ENCODE measurements at places on chromosomes 11 and 22. TPM values are rescaled to one million over a fixed set of nuclear protein-coding genes. Genes with fewer than 3 reads are reported as not detected.

Gene PTGDR2
- 1.3 TPM for polyA plus RNA-seq

Gene DUSP8
- 29.6 TPM for polyA plus RNA-seq

Gene PIH1D2
- polyA plus RNA-seq = 2.5 TPM

Gene NLRP6
- not detected for polyA plus RNA-seq

Gene MFNG
- polyA plus RNA-seq = 6.8 TPM

Gene PRG3
- not detected for polyA plus RNA-seq

Gene XKR3
- not detected for polyA plus RNA-seq

Gene MMP12
- polyA plus RNA-seq = not detected

Gene DCHS1
- polyA plus RNA-seq = 23.4 TPM

DNA sequence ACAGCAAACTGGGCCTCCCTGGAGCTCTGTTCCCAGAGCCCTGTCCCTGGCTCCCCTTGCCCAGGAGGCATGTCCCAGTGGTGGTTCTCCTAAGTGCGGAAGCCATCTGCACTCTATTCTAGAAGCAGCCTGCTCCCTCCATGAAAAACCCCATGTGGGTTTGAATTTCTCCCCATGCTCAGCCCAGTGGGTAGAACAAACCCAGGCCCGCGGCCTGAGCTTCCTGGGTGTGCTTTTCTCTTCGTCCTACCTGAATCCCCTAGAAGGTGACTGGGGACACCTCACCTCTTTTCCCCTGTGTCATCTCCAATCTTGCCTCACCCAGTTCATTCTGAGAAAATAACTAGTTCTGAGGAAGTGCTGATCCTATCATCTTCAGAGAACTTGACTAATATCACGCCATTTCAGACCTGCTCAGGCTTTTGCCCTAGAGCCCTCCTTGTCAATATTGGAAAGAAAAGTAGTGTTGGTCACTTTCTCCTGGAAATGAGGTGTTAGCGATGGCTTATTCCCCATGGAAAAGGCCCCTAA lies 15.9 kb downstream of the IL10RA start:
- DNase-seq = no peak

- no peak for DNase-seq
Measured at GRCh38 chr11:46649180-46649738, 31.9 kb downstream of the ATG13 start.

DNA sequence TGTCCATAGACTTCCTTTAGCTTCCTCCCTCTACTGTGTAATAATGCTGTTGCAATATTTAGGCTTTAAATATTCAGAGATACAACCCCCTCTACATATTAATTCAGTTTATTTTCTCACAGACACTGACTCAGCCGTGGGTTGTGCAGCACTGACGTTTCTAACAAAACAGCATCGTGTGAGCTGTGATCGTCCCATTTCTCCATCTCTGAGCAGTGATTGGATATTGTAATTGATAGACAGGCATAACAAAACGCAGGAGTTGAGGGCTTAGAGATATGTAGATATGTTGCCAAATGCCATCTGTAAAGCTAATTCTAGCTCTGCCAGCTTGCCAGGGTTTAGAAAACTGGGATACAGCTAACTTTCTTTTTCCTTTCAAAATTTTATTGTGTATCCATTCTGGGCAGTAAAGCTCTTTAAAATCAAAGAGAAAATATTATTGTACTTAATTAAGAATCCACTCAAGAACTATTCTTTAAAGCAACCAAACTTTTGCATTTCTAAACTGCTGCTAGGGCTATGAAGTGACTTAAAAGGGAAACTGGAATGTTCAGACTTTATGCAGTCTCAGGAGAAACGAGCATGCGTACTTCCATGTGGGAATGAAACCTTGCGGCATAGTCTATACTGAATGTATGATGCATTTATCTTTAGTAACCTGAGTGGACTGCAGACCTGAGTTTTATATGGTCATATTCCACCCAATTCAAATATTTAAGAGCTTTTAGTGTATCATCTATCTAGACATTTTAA lies 22.7 kb downstream of the BTBD10 start:
- peak; percentile 97 for DNase-seq

GRCh38 chr22:20449819-20450550 lies 12.4 kb upstream of the SCARF2 start:
- no peak for DNase-seq

DNA sequence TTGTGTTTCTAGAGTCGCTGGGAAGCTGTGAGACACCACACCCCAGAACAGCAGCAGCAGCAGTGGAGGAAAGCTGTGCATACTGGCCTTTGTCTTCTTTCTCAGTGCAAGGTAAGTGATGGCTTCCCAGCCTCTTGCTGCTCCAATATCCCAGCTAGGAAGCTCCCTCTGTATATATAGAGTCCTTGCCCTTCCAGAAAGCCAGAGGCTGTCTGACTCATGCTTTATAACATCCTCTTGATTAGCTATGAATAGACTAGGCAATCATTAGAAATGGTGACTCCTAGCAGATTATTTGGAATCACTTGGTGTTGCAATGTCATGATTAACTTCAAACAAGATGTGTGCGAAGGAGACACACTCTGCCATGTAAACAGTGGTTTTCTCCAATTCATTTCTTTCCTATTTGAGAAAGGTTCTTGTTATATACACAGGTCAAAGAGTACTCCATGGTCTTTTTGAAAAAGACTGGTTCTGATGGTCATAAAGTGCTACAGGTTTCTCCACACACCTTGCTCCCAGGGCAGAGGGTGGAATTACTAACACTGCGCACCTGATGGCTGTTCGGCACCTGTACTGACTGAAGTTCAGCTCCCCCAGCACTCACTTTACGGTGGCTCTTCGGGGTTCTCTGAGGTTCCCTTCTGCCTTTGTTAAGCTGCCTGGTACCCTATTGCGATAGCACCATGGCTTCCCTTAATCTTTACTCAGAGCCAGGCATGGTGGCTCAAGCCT lies at the start of gene MMP1:
MMP1 (minus strand) TSS at position 149 of the 735 bp plus-strand sequence; CDS start at position 81, 68 bp downstream.
- DNase-seq = no peak

DNA sequence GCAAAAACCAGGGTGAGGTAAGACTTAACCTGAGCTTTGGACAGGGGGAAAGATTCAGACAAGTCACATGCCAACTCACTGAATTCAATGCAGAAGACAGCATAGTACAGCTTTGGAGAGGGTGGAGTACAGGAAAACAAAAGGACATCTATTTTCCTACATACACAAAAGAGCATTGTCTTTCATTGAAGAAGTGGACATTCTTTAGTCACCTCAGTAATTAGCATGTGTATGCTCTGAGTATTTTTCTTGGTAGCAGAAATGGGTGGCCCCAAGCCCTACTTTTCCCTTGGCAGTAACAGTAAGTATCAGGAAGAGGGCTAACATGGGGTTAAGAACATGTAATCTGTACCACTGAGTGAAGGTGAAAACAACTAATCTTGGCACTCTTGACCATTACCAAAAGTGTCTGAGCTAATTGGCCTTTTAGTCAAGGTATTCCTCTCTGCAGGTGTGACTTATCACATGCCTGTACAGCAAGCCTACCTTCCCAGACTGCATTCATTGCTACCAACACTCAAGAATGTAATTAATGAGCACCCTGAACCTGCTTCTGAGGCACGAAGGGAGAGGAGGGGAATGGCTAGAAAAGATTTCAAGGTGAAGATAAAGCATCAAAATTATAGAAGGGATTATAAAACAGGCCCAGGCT lies 33.9 kb downstream of the SYTL2 start:
- DNase-seq = no peak

DNA sequence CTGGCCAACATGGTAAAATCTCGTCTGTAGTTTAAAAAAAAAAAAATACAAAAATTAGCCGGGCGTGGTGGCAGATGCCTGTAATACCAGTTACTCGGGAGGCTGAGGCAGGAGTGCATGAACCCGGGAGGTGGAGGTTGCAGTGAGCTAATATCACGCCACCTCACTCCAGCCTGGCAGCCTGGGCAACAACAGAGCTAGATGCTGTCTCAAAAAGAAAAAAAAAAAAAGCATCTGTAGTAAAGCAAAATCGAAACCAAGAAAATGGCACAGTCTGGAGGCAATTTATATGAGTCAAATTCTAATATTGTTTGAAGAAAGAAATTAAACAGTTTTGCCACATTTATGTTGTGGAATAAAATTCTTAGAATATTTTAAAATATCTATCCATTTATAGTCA lies 365.0 kb upstream of the CHORDC1 start:
- peak; percentile 21 for DNase-seq

GRCh38 chr11:14904745-14905103 lies 12.7 kb upstream of the CYP2R1 start:
- DNase-seq = peak; percentile 45

DNA sequence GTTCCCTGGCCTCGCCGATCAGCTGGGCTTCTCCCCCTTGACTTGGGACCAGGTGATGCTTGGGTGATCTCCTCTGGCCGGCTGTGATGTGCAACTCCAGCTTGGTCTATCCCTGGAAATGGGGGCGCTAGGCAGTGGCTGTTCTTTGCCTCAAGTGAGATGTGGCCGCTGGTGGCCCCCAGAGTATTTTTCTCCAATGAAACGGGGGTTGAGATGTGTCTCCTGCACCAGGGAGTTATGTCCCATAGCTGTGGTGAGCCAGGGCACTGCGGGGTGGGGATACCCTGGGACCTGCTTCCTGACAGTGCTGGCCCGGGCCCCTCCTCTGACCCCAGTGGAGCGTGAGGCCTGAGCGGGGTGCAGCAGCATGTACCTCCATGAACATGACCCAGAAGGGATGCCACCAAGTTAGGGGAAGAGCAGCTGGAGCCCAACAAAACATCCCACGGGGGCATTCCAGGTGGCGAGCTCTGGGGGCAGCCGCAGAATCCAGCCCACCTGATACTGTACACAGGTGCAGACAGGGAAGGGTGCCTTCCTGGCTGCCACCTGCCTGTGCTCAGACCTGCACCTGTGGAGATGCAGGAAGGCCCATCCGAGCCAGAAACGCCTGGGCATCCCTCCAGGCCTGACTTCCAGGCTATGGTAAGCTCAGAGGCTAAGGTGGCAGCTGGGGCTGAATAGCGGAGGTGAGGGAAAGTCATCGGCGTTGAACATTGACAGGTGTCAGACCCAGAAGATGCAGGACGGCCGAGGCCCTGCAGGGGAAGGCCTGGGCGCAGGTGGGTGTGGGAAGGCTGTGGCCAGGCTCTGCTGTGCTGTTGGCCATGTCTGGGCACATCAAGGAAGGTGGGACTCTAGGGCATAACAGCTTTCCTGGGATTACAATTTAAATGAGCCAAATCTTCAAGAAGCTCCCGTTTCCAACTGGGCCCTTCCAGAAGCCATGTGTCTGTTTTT lies 97.3 kb downstream of the CTTN start:
- DNase-seq = no peak

- no peak for DNase-seq
Measured at GRCh38 chr11:17343907-17344306, 7.7 kb upstream of the NCR3LG1 start.

DNA sequence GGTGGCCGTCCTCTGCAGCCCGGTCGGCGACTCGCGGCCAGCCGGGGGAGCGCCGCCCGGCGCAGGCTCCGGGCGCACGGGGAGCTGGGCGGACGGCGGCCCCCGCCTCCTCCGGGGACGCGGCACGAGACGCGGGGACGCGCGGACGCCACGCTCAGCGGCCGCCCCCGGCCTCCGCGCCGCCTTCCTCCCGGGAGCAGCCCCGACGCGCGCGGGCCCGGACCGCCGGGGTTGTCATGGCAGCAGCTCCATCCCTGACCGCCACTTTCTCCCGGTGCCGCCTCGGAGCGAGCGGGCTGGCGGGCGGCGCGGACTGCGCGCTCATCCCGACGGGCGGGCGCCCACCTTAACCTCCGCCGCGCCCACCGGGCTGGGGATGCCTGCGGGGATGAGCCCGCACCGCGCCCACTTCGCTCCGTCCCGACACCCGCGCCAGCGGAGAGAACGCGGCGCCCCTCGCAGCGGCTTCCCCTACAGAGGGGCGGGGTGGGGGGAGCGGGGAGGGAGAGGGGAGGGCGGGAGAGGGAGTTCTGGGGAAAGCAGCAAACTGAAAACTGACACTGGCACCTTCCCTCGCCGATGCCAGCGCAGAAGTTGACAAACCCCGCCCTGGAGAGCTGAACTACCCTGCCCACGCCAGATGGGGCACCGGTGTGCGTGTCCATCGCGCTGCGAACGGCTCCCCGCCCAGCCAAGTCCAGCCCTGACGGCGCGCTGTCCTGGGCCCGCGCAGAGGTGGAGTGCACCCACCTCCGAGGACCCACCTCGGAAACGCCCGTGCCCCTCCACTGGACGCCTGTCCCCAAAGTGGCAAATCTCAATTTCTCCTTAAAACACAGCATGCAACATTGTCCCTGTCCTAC lies 588.4 kb downstream of the OPCML start:
- peak; percentile 77 for DNase-seq

GRCh38 chr11:19959648-19960059 lies 200.6 kb downstream of the DBX1 start:
- DNase-seq = no peak

DNA sequence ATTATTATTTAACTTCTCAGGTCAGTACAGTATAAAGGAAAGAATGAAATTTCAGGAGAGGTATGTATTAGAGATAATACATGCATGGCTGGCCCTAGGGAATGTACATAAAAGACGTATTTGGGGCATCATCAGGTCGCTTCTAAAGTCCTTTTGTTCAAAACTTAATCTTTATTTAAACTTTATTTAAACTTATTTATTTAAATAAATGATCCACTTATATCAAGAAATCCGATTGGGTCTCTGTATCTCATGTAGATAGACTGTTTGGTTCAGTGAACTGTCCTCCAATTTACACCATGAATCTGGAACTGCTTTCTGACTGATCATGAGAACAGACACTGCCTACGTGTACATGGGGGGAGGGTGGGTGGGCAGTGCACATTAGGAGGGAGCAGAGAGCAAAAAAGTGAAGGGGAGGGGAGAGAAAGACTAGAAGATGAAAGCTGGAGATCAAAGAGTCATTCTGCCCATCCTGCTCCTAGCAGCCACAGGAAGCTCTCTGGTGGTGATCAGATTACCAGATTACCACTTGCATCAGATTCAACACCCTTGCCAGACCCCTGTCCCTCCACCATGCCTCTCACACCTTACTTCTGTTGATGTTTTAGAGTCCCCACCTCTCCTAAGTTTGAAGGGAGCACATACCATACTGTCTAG lies 92.1 kb upstream of the MTMR2 start:
- peak; percentile 48 for DNase-seq

DNA sequence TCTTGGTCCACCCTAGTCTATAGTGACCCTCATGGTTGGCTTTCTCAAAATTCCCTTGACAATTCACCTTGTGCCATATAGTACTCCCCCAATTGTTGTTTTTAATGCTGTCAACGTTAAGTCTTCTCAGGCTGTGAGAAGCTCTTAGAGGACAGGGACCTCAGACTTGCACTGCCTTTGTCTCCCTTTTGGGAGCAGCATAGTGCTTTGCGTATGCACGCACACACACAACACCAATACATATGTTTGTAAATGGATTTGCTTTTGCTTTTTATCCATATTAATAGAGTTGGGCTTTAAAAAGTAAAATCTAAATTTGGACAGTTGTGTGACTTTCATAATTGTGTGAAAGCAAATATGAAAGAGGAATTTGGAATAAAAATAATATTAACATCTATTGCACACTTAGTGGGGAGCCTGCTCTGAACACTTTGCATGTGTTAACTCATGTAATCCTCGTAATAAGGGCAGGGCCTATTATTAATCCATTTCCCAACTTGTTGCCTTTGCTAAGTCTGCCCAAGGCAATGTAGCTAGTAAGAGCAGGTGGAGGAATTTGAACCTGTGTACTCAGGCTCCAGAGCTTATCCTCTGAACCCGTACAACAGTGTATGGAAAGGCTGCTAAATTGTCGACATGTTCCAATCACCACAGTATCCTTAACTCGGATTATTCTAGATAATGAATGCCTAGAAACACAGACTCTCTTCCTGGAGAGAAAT lies 257.7 kb upstream of the NARS2 start:
- peak; percentile 38 for DNase-seq
